Kidney epithelial cell (primary cell): ENCODE measurements at places on chromosomes 6 and 20. TPM values are rescaled to one million over a fixed set of nuclear protein-coding genes. Genes with fewer than 3 reads are reported as not detected.

DNA sequence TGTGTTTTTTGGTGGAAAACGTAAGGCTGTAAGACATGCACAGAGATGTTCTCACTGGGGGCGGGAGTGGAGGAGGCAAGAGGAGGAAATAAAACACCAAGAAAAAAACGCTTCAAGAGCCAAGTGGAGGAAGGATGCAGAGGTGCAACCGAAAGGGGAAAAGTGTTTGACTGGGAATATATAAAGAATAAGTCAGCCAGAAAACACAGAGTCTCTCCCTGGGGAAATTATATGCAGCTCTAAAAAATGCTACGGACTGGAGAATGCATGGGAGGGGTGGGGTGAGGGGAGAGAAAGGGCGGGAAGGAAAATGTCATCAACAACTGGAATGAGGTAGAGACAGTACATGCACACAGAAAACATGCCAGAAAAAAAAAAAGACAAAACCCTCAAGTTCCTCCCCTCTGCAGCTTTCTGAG, 133.5 kb downstream of the SCML4 start:
- no peak for DNase-seq

Gene PI16
- total RNA-seq = not detected in 2 replicates

Gene DSP
- 216 and 220 TPM in 2 replicates for total RNA-seq

GRCh38 chr6:28683945-28684538, 158.4 kb downstream of the GPX5 start:
- DNase-seq = no peak

GRCh38 chr6:25010902-25011625, 75.3 kb upstream of the RIPOR2 start:
- DNase-seq = no peak

Gene ASIP
- total RNA-seq = not detected in 2 replicates

GRCh38 chr6:139017227-139017626, 11.3 kb upstream of the ABRACL start:
- DNase-seq = no peak

DNA sequence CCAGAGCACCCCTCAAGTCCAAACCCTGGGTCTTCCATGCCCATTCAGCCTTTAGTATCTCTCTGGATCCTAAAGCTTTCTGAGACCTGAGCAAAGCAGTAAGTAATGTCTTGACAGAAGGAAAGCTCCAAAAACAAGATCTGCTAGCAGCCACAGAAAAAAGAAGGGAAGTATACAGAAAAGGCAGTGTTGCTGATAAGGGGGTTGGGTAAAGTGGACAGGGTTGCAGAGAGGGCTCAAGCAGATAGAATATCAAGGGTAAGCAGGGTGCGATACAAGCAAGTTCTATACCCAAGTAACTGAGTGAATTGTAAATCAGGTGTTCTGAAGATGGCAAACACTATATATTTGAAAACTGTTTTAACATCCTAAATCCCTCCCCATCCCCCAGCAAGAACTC, 113.4 kb upstream of the CARMIL1 start:
- no peak for DNase-seq
